ENCODE measurements at places on chromosomes 2 and 18.

DNA sequence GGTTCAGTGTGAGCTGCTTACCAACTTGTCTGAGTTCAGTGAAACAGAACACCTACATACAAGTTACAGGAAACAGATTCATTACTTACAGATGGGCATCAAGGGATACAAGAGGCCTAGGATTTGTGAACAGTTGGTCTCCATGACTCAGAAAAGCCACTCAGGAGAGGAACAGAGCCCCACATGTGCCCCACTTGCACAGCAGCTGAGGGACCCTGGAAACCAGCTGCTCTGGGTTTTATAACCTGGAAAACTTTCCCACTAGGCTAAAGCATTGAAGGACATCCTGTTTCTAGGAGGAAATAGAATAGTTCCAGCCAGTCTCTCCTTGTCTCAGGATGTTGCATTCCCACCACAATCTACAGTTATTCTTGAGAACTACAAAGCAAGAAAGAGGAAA is 530.0 kb downstream of the ZNF804A start:
- DNase-seq: no peak

DNA sequence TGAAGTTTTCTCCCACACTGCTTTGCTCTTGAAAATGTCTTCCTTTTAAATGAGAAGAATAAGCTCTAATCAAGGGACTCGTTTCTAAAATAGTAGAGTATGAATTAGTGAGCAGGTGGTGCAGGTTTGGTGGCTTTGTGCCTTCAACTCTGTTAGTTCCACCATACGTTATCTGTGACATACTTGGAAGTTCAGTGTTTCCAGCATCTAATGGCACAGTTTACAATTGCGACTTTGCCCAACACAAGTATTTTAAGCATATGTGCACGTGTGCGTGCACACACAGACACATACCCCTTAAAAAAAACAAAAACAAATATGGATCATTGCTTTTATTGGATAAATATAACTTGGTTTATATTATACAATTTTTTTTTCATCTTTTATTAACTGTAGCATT is 111.8 kb downstream of the RAB3GAP1 start:
- no peak for DNase-seq

- DNase-seq: no peak
These were observed 193.2 kb upstream of the HNMT start for GRCh38 chr2:137771064-137771463.

DNA sequence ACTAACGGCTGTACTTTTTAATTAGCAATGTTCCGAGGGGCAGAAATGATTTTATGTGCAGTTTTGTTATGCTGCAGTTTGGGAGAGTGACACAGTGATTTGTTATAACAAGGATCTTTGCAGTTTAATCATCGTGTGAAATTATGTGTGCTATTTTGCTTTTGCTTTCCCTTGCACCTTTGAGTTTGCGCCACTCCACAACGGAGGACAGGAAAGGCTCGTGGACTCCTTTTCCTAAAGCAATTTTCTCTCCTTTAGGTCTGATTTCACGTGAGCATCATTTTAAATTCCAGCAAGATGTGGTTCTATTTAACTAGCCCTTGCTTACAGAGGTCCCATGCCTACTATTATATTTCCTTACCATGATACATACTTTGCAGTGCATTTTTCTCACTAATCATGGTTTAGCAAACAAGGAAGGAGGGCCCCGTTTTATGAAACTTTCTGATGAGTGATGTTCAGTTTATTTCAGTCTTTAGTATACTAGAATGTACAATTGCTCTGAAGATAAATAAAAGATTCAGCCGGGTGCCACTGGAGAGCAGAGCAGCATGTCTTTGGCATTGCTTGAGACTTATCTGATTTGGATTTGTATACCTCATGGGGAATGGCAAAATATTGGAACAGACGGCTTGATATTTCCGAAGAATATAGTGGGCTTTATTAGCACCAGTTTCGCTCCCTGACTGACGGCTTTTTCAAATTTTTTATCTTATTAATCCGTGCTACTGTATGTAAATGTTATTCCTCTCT is 528.2 kb upstream of the FANCL start:
- no peak for DNase-seq

DNA sequence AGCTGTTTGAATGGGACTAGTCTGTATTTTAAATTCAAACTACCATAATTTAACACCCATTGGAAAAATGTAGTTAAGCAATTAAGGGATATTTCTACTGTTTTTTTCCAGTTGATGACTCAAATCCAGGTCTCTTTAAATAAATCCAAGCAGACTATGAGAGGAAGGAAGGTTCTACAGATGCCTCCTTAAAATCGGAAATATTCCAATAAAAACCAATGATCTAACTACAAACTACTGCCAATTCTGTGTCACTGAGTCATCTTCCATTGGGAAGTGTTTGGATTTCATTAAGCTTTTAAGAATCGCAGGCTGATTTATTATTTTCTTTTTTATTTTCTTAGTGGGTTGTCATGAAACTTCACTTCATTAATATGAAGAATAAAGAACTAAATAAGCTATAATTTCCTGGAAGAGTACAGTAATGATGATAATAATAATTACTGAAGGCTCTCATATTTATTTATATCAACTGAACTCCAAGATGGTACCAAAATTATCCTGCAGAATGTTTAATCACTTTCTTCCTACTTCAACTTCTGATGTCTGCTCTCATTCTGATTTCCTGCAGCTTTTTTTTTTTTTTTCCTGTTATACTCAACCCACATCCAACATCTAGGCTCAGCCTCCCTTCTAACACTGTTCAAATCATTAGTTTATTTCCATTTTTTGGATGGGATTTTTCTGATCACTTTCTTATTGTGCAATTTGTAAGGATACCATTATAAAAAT is 166.3 kb upstream of the FN1 start:
- no peak for DNase-seq

DNA sequence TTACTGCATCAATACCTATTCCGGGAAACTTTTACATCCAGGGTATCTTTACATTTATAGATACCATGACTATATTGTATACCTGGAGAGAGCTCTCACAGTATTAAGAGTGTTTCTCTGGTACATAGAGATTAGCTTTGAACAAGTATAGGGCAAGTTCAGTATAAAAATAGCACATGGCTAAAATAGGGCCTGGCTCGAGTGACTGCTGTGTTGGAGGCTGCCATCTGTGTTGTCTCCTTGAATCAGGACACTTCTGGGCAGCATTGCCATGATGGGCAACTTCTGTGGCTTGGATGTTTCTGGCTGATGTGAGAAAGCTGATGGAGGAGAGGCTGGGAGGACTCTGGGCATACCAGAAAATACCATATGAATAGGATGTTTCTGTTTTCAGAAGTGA is 18.7 kb downstream of the ARHGAP28 start:
- DNase-seq: no peak

DNA sequence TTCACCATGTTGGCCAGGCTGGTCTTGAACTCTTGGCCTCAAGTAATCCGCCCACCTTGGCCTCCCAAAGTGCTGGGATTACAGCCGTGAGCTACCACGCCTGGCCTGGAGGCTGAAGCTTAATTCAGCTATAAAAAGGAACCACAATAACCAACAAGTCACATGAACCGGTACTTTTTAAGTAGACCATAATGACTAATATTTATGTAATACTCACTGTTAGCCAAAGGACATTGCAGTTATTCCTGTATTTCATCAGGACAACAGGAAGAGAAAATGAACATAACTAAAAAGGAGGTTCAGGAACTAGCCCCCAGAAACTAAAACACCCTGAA is 49.0 kb upstream of the TMEM87B start:
- DNase-seq: no peak

DNA sequence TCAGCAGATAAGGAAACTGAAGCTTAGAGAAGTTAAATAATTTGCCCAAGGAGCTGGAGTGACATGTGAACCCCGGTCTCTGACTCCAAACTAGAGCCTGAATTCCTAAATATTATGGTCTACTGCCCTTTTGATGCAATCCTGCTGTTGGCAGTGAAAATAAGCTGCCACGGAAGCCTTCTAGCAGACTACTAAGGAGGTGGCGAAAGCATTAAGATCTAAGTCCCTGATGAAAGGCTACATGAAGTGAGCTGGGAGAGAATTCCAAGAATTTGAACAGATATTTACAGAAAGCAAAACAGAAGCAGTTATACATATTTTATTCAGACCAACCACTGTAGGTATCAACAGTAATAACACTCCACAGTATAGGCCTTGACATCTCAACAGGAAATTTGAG is 28.1 kb downstream of the TRMT61B start:
- no peak for DNase-seq

DNA sequence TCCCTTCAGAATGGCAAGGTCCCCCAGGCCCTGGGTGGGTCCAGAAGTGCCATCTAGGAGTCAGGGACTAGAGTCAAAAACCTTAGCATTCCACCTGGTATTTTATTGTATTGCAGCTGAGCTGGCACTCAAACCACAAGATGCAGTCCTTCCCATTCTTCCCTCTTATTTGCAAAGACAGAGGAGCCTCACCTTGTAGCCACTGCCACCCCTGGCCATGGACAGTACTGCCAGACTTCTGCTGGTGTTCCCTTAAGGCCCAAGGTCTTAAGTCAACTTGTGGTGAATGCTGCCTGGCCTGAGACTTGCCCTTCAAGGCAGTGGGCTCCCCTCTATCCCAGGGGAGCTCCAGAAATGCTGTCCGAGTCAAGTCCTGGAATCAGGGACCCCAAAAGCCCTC is 6.9 kb downstream of the UGT1A10 start:
- DNase-seq: no peak

DNA sequence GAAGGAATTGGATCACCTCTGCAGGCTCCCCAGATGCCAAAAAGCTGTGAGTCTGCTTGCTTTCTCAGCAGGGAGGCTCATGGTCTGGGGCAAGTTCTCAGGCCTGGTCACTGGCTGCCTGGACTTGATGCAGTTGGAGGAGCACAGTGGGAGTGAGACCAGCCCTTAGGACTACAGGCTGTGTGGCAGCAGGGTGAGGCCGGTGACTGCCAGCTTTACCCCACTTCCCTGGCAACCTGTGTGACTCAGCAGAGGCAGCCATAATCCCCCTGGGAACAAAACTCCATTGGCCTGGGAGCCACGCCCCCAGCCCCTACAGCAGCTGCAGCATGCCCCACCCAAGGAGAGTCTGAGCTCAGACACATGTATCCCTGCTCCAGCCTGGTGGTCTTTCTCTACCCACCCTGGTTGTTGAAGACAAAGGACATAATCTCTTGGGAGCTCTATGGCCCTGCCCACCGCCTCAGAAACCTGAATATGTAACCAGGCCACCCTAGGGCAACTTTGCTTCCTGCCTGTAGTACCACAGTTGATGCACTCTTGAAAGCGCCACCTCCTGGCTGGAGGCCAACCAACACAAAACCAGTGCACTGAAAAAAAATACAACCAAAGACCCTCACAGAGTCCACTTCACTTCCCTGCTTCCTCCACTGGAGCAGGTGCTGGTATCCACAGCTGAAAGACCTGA is 106.8 kb upstream of the SPATS2L start:
- DNase-seq: no peak

- no peak for DNase-seq
These were observed 411 bp downstream of the NARS1 start for GRCh38 chr18:57621246-57621604.

- no peak for DNase-seq
These were observed at the start of gene CCDC178 for GRCh38 chr18:33440060-33441043. Gene CCDC178 (minus strand): TSS chr18:33440721. CDS start chr18:33412088, 28,633 bp downstream.

DNA sequence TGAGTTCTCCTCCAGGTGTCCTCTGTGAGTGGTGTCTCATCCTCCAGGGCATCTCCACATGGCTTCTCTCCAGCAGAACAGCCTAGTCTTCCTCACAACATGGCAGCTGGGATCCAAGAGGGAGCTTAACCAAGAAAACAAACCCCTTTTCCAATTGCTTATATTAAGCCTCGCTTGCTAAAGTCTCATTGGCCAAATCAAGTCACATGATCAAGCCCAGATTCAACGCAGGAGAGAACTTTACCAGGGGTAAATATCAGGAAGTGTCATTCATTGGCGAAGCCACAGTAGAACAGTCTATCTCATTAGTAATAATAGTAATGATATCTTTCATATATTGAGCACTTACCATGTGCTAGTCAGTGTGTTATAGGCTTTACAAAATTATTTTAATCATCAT is 53.1 kb downstream of the CDC42EP3 start:
- DNase-seq: no peak
